ENCODE measurements at places on chromosomes 11 and 22.

- no peak for DNase-seq
Measured at GRCh38 chr11:106280036-106280435, 202.6 kb downstream of the AASDHPPT start.

GRCh38 chr11:68382358-68382998, 70.1 kb downstream of the LRP5 start:
- no peak for DNase-seq

DNA sequence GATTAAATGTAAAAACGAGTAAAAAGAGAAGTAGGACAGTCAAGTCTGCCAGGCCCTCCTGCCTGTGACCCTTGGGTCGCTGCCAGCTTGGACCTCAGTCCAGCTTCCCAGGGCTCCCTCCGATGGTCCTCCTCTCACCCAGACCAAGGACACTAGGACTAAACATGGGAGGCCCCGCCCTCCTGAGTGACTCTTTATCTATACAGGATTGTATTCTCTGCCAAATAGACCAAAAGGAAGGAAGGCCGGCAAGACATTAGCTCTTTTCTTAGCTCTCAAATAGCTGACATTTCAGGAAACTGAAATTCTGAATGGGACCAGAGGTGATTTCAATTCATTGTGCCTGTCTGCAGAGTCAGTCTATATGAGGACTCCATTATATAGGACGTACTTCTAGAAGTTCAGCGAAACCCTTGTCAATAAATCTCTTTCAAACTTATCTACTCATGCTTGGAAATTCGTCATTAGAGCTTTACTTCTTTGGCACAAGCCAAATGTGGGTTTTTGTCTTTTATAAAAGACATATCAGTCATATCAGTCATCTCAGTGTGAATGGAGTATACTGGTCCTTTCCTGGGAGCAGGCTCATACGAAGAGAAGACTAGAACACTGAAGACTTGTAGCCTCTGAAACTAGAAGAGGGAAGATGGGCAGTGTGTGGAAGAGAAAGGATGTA, 28.5 kb downstream of the ADORA2A start:
- no peak for DNase-seq

DNA sequence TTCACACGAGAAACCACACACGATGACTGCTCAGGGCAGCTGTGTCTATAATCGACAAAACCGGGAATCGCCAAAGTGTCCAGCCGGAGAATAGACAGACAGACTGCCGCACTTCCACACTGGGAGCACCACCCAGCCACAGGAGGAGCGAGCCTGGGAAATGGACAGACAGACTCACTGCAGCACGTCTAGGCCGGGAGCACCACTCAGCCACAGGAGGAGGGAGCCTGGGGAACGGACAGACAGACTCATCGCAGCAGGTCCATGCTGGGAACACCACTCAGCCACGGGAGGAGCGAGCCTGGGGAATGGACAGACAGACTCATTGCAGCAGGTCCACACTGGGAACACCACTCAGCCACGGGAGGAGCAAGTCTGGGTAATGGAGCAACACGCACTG, 137.2 kb downstream of the BRD1 start:
- no peak for DNase-seq

GRCh38 chr11:2835296-2835695, 50.3 kb downstream of the CDKN1C start:
- DNase-seq = no peak

- no peak for DNase-seq
Measured at GRCh38 chr22:28885939-28886338, 2.6 kb downstream of the ZNRF3 start.

DNA sequence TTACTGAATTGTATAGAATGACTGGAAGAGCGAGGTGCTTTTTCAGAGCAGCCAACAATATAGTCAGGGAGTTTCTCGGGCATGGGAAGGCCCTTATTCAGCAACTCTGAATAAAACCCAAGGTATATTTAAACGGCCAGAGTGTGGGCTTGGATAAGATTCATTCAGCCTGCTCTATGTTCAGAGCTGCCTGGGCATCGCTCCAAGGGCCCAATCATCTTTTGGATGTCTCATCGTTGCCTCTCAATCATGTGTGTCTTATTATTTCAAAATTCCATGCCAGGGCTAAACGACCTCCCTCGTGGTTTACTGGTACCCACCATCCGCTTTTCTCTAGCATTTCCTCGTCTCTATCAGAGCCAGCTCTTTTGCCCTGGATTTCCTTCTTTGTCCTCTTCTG, 19.5 kb upstream of the NTM start:
- DNase-seq = no peak

DNA sequence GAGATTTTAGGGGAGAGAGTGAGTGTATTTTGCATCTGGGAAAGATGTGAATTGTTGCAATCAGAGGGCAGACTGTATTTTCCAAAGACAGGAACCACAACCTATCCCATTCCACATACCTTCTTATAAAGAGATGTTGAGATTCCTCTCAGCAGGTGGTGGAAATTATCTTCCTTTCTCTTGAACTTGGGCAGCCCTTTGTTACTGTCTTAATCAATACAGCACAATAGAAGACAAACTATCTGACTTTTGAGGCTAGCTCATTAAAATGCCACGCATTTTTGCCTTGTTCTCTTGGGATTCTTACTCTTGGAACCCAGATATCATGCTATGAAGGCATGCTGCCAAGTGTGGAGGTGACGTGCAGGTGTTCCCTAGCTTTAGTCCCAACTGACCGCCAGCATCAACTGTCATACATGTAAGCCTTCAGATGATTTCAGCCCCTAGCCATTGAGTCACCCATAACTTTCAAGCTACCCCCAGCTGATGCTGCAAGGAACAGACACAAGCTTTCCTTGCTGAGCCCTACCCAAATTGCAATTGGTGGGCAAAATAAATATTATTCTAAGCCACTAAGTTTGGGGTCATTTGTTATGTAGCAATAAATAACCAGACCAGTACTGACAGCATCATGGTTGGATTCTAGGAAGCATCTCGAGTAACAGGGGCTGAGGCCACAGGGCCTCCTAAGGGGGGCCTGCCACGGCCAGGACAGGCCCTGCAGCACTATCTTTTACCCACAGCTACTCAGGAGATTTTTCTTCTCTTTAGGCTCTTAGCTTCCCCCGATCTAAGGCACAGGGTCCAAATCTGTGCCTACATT, 63.0 kb downstream of the RPL27A start:
- no peak for DNase-seq

GRCh38 chr11:108592591-108593213, 866 bp downstream of the EXPH5 start:
- no peak for DNase-seq

GRCh38 chr11:133840479-133840941, 4.8 kb downstream of the SPATA19 start:
- no peak for DNase-seq

DNA sequence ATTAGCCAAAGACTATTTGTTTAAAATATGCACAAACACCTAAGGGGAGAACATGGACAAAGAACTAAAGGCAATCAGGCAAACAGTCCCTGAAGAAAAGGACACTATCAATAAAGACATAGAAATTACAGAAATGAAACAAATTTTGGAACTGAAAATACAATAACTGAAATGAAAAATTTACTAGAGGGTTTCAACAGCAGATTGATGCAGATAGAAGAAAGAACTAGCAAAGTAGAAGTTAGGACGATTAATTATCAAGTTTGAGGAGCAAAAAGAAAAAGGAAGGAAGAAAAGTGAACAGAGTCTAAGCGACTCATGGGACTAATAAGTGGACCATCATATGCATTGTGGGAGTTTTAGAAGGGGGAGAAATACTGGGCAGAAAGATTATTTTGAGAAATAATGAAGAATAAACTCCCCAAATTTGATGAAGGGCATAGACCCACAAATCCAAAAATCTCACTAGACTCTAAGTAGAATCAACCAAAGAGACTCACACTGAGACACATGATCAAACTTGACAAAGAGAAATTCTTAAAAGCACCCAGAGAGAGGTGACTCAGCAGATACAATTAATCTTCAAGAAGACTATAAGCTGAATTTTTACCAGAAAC, 62.9 kb downstream of the JAM3 start:
- DNase-seq = no peak

GRCh38 chr11:20363500-20364340, at the start of gene HTATIP2:
TSS of gene HTATIP2 (plus strand) at chr11:20363714. CDS start at chr11:20364238, 524 bp downstream.
- DNase-seq = peak; percentile 43

GRCh38 chr11:134510233-134511040, 98.4 kb upstream of the B3GAT1 start:
- DNase-seq = no peak

DNA sequence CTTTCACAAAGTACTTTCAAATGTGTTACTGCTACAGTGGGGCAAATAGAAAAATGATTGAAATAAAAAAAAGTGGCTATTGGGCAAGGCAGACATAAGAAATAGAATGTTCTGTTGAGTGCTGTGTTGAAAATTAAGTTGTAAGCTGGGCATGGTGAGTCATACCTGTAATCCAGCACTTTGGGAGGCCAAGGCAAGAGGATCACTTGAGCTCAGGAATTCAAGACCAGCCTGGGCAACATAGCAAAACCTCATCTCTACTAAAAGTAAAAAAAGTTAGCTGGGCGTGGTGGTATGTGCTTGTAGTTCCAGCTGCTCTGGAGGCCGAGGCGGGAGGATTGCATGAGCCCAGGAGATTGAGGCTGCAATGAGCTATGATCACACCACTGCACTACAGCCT, 26.9 kb upstream of the LDHA start:
- DNase-seq = no peak

DNA sequence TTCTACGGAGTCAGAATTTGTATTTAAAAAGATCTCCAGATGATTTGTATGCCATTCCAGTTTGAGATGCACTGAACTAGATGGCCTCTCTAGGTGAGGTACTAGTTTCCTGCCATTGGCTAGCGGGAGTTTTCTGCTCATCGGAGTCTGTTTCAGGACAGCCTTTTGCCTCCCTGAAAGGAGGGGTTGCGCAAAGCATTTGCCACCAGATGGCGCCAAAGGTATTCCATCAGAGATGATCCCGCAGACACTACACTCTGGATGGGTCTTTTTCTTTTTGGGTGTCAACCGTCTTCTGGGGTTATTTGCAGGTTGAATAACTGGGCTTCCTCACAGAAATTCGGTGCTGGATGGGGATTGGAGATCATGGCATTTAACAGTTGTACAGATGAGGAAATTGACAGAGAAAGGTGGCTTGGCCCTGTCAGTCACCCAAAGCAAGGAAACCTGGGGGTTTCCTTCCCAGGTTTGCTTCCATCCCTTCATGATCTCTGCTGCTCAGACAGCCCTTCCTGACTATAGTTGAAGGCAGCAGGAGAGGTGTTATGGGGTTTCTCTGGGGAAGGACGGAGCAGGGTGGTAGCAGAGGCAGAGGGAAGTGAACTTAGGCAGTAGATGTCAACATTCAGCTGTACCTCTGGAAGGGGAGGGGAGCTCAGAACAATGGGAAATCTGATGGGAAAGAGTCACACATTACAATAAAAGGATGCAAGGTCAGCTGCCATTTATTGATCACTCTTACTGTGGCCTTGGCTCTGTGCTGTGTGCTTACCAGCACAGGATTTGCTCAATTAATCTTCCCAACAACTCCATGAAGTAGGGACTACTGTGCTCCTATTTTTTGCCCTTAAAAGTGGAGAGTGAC, 81.6 kb downstream of the CCDC81 start:
- peak; percentile 89 for DNase-seq

DNA sequence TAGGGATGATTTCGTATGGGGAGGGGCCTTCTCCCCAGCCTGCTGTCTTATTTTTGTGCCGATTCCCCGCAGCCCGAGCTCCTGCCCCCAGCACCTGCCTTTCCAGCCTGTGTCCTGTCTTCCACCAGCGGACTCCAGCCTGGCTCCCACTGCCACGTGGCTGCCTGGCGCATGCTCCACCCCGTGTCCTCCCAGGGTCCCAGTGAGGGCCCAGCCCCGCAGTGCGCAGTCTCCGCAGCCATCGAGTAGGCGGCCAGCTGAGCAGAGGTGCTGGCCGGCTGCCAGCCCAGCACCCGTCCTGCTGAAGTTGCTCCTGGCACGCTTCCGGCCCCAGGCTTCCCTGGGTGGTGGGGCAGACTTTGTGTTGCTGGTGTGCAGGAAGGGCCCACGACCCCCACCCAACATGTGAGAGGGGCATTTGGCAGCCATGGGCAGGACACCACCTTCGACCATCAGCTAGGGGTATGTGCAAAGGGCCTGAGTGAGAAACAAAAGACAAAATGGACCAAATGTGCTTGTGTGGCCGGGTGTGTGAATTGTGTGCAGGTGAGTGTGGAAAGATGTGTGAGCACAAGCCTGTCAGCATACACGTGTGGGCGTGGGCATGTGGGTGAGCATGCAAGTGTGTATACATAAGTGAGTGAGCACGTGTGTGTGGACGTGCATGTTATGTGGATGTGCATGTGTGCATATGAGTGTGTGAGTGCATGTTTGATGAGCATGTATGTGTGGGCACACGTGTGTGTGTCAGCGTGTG, 55.9 kb downstream of the RTN4R start:
- DNase-seq = no peak

DNA sequence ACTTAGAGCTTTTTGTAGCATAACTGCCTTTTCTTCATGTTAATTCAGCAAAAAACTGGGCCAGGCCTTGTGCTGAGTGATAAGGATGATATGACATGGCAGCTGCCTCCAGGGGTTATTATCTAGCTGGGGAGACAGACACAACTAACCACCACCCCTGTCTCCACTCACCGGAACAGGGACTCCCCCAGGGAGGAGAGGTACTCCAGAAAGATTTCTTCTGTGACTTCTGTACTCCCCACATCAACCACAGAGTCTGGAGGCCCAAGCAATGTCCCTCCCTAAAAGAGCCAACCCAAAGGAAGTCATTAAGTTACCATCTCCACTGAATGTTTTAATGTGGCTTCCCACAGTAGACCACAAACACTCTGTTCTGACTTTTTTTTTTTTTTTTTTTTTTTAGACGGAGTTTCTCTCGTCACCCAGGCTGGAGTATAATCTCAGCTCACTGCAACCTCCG, 14.3 kb upstream of the PMM1 start:
- DNase-seq = peak; percentile 37

DNA sequence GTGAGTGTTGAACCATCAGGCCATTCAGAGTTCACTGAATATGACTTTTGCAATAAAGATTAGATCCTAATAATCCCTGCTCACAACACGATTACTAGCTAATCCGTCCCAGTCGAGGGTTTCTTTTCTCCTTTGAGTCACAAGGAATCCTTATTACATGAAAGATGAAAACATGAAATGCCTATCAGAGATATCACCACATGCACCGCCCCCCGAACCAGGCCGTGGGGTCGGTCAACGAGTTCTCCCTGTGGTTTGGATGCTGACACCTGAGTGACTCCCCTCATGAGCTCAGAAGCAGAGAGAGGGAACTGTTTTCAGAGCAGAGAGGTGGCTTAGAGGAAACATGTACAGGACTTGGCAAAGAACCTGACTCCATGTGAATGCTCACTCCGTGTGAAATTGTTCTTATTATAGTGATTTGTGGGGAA, 263.3 kb downstream of the ETS1 start:
- DNase-seq = no peak

- no peak for DNase-seq
Measured at GRCh38 chr22:40022536-40023240, 27.9 kb downstream of the FAM83F start.
